ENCODE measurements at places on chromosomes 13 and 19.

DNA sequence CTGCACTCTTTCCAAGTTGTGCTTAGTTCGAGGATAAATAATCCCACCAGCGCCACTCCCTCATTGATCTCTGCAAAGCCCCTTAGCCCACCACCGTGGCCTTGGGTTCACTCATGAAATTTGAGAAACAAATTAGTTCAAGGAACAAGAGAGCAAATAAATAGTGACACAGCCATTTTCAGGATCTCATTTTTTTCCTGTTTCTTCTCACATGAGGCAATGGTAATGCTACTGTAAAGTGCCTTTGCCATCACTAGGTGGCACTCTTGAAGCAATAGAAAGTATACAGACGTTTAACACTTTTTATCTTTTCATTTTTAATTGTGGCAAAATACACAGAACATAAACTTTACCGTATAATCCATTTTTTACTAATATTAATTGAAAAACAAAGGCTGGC lies 76.8 kb upstream of the ZNF835 start:
- no peak for DNase-seq

DNA sequence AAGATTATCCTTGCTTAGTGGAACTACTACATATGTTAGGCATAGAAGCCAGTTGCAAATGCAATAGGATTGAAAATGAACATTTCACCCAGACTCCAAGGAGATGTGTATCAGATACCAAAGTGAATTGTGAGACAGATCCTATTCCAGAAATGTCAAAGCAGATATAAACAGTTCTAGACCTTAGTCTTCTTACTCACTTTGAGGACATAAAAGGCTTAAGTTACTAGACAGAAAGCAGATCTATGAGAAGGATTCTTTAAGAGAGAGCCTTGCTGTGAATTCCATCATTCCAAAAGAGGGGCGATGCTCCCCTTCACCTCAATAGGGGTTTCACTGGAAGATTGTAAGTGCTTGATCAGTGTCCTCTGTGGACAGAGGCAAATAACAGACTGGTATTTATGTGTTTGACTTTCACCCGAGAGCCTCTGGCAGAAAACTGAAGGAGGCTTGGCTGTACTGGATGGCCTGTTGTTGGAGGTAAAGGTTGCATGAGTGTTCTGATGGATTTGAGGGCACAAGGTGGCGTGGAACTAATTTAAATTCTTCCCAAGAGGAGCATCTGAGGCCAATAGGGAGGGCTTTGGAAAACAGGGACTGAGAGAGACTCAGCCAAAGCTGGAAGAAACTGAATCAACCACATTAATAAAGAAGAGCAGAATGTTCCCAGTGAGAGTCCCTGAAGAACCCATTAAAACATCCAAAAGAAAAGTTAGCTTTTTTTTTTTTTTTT lies 194.8 kb downstream of the DCLK1 start:
- no peak for DNase-seq

DNA sequence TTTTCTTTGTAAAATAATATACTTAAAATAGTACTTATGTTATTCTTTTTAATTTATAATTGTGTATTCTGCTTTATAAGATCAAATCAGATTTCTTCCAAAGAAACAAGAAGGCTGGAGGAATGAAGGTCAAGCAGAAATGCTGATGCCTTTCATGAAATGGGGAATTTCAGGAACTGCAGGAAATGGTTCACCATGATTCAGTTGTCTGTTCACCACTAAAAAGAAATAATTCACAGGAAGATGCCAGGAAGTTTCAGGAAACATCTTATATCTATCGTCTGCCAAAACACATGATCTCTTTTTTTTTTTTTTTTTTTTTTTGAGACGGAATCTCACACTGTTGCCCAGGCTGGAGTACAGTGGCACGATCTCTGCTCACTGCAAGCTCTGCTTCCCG lies 15.7 kb upstream of the SCEL start:
- no peak for DNase-seq

GRCh38 chr19:14459703-14460102 lies 15.5 kb downstream of the PTGER1 start:
- DNase-seq, result no peak

DNA sequence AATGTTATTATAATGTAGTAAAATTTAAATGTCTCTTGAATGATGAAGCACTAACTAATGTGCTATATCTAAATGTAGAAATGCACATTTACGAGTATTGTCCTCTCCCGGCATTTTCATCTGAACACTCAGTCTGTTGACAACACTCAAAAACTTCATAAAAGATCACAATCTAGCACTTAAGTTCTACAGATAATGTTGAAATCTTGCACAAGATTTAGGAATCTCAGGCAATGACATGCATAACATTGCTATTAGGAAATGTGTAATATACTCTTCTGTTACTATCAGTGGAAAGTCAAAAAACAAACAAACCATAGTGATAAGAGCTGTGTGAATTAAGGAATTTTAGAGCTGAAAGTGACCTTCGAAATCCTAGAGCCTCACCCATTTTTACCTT lies 37.5 kb upstream of the XPO4 start:
- DNase-seq, result no peak

DNA sequence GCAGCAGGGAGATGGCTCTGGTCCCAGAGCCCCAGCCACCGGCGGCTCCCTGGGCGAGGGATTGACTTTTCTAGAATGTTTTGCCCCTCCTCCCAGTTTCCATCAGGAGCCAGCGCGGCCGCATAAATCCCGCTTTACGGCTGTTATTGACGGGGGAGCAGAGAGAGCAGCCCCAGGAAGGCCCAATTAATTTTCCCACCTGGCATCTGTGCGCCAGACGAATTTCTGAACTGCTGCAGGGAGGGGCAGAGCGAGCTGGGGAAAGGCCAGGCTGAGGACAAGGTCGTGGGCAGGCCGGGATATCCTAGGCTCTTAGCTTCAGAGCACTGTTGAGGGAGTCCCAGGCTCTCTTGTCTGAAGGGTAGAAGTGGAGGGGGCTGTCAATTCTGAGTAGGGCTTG lies 24.7 kb downstream of the ZNRF4 start:
- DNase-seq, result no peak

DNA sequence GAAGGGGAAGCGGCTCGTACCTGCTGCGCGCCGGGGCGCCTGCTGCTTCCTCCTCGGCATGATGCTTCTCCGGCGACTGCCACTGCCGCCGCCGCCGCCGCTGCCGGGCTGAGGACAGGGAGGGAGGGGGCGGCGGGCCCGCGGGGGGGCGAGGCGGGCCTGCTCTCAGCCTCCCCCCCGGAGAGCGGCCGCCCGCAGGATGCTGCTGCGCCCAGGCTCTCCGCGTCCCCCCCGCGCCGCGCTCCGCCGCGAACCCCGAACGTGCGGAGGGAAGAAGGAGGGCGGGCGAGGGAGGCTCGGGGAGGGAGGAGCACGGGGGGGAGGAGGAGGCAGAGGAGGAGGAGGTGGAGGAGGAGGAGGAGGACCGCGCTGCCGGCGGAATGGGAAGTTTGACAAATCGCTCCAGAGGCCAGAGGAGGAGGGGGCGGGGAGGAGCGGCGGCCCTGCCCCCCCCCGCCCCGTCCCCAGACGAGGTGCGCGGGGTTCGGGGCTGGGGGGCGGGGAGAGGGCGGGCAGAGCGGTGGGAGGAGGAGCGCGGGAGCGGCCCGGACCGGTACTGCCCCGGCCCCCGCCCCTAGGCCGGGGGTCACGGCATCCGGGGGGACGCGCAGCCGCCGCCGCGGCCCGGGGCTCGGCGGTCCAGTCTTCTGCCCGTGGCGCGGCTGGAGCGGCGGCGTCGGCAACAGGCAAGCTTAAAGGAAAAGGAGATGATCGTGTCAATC lies at the start of gene TSHZ3:
TSHZ3 (minus strand) TSS at position 277 of the 722 bp plus-strand sequence; CDS start at position 60, 217 bp downstream.
- DNase-seq, result peak; percentile 39

DNA sequence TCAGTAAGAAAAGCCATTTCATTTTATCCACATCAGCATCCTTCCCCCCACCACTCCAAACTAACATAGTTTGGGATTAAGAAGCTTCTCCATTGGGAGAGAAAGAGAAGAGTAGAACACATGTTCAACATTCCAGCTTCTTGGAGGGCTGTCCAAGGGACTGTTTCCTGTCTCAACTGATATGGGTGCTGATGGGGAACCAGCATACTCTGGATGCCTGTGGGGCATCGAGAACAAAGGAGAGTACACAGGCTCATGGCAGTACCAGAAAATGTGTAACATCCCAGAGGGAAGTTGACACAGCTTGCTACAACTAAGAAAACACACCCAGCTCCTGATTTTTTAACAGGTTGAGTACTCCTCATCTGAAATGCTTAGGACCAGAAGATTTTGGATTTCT lies 24.7 kb downstream of the SUCLA2 start:
- no peak for DNase-seq

DNA sequence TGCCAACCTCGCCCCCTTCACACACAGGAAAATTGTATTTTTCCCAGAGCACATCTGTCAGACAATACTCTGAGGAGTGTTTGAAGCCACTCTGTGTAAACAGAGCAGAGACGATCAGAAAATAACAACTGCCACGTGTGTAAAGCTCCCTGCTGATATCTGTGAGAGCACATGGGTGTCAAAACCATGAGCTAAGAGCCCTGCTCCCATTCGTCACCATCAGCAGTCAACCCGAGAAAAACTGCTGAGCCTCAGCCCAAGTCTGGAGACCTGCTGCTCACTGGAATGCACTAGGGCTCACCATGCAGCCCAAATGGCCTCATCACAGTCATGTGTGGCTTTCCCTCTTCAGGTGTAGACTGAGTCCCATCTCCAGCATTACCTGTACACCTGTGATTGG lies 304.1 kb downstream of the FGF14 start:
- no peak for DNase-seq

- no peak for DNase-seq
These were observed 1396.4 kb downstream of the EFNB2 start for GRCh38 chr13:105139048-105139379.

Measured in activated CD4-positive, alpha-beta T cell treated with anti-CD3 and anti-CD28 coated beads, Interleukin-2, amount 50 U/mL, for 1 hour (primary cell).